ENCODE measurements at places on chromosomes 6 and 20.

GRCh38 chr20:54323227-54323734 is 115.4 kb downstream of the PFDN4 start:
- DNase-seq = no peak

- DNase-seq = no peak
Observed at GRCh38 chr20:6180531-6180930, 57.7 kb upstream of the FERMT1 start.

- peak; percentile 78 for DNase-seq
Observed at GRCh38 chr6:105482227-105482844, 79.5 kb upstream of the PREP start.

- no peak for DNase-seq
Observed at GRCh38 chr6:134328792-134329191, 10.9 kb upstream of the SGK1 start.

DNA sequence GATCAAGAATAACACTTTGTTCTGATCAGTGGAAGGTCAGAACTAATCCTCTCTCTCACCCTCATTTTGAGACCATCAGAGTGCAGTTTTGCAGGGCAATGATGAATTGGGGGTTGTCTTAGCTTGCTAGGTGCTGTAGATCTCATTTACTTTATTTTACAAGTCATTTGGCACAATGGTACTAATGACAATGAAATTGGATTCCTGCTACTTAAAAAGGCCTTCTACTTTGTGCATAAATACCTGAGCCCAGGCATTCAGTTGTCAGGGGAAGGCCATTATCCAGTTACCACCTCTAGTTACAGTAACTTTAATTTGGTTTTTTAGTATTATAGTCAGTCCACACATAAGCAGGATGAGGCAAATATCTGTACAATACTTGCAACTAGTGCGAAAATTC is 240.0 kb downstream of the HDGFL1 start:
- DNase-seq = no peak

- no peak for DNase-seq
Observed at GRCh38 chr6:92114091-92114675, 1305.2 kb downstream of the EPHA7 start.

- no peak for DNase-seq
Observed at GRCh38 chr6:149085557-149085938, 232.0 kb upstream of the TAB2 start.

GRCh38 chr6:166806962-166807757 is 149.2 kb downstream of the RNASET2 start:
- no peak for DNase-seq

- DNase-seq = no peak
Observed at GRCh38 chr6:10719964-10720264, 3.0 kb upstream of the TMEM14C start.

DNA sequence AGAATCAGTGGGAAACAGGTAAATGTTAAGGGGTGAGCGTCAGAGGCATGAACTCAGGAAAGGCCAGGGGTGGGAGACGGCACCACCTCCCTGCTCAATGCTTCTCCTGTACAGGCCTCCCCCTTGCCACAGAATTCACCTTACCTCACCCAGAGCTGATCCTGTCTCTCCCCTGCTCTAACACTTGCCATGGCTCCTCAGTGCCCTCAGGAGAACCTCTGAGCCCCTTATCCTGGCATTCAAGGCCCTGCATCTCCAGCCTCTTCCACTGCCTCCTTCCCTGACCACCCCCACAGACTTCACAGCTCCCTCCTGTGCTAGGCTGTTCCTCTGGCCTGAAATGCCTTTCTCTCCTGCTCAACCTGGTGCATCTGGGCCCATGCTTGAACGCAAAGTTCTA is 33.9 kb downstream of the BPIFB1 start:
- DNase-seq = no peak

DNA sequence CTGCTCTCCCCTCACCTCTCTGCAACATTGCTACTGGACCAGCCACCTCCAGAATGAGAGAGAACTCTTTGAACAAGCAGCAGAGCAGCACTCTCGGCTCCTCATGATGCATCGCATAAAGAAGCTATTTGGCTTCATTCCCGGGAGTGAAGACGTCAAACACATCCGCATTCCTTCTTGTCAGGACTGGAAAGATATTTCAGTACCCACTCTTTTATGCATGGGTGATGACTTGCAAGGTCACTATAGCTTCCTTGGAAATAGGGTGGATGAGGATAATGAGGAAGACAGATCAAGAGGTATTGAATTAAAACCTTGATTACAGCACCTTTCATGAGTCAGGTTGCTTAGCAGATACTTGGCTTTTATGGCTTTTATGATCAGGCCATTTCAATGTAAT is 4.3 kb downstream of the CALHM4 start:
- peak; percentile 95 for DNase-seq

DNA sequence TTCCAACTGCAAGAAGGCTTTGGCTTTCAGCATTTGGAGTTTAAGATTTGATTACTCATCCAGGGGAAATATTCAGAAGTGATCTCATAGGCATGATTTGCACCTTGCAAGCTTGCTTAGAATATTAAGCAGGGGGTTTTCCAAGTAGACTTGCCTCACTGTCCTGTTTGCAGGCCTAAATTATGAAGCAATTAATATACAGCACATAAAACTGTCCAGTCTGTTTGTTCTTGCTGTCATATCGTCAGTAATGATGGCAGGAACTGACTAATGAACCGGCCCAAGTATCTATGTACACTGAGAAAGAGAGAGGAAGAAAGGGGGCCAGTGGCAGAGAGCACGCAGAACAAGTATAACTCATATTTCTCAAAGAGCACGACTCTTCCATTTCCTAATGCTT is 212.5 kb upstream of the SUPT3H start:
- peak; percentile 95 for DNase-seq

DNA sequence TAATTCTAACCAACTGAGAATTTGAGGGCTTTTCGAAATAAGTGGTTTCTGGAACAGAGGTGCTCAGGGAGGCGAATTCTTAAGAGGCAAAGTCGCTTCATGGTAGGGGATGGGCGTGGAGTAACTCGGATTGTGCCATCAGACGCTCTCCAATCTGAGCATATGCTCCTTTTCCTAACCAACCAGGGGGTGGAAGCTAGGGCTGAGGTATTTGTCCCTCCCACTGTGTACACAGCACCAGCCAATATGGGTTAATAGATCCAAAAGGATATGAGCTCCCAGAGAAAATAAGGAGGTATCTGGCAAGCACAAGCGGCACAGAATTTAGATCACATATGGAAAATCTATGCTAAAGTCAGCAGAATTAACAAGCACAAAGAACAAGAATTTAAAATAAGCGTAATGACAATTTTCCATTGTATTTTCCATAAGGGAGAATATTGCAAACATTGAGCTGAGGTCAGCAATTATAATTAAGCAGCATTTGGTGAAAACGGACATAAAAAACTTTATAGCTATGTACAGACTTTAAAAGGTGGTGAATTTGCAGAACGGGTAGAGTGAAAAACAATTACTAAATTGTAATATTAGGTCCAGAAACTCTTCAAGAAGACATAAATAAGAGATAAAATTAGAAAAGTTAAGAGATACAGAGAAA is 55.0 kb upstream of the PHACTR1 start:
- no peak for DNase-seq

DNA sequence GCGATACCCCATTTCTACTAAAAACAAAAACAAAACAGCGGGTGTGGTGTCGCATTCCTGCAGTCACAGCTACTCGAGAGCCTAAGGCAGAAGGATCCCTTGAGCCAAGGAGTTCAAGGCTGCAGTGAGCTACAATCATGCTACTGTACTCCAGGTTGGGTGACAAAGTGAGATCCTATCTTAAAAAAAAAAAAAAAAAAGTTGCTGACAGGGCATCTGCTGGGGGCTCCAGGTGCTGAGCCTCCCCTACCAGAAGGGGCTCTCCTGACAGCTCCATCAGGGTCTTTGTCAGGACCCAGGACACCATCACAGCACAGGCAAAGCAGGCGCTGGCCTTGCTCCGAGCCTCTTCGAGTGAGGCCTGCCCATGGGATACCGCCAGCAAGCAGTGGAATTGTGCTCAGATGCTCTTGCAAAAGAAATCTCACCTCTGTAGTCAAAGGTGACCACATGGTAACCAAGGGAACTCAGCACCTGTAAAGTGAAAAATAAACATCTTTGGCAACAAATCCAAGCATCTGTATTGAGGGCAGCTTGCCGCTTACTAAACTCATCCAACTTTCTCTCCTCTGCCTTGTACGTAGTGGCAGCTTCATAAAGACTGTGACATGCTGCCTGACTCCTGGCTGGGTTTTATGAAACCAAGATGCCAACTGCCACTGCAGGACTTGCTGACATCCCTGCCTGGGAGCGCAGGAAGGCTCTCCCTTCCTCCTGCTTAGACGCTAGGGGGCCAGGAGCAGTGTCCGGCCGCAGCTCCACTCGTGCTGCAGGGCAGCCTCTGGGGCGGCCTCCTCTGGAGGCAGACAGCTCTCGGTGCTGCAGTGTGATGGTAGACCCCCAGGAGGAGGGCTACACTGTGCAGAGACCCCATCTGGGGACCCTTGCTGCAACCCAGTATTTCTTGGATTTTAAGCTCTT is 66.9 kb downstream of the PYGB start:
- no peak for DNase-seq

DNA sequence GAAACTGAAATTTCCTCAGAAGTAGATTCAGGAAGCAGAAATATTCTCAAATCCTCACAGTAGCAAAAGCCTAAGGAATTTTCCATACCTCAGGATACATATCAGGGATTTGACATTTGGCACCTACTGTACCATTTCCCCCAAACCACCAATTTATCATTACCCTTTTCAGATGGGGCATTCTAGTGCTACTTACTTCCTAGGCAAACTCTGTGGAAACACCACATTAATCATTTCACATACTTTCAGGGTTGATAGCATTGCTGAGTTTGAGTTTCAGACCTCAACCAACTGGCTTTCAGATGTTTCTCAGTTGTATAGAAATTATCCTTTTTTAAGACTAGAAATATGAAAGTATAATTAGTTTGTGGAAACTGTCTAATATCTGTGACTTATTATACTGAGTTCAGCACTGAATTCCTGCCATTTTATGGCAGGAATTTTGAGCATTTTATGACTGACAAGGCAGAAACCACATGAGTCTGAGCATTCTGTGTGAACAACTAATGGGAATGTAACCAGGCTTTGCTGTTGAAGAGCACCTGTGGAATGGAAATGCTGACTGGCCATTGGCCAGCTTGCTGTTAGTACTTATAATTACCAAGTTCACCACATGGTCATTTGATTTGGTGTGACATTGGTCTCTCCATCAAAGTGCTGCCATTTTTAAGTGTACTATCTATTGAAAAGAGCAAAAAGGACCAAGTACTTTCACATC is 35.1 kb upstream of the IRAK1BP1 start:
- DNase-seq = no peak

DNA sequence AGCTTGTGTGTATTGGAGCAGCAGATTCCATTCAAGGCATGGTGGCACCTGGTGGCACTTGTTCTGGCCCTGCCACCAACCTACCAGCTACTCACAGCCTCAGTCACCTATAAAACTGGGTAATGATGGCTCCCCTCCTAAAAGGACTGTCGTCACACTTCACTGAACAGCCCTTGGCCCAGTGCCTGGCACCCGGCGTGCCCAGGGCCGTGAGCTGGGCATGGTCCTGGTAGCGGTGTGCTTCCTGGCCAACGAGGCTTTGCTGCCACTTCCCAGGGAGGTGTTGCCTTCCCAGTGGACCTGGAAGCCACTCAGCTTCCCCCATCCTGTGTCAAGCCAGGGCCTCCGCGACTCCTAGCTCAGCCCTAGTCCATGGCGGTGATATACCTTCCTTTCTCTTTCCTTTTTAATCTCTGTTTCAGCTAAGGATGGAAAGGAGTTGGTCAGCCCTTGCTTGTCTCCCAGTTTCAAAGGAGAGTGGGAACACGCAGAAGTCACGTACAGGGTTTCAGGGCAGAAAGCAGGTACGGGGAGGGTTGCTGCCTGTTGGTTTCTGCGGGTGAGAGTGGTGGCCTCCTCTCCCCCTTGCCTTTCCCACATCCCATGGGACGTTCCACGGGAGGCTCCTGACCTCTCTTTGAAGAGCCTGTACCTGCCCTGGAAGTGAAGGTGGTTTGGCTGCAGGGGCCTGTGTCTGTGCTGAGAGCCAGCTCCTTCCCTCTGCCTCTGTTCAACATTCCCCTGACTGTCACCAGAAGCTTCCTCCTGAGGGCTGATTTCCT is 25.5 kb downstream of the ENTPD6 start:
- DNase-seq = no peak

GRCh38 chr6:42313941-42314570 is 96.4 kb upstream of the MRPS10 start:
- no peak for DNase-seq

DNA sequence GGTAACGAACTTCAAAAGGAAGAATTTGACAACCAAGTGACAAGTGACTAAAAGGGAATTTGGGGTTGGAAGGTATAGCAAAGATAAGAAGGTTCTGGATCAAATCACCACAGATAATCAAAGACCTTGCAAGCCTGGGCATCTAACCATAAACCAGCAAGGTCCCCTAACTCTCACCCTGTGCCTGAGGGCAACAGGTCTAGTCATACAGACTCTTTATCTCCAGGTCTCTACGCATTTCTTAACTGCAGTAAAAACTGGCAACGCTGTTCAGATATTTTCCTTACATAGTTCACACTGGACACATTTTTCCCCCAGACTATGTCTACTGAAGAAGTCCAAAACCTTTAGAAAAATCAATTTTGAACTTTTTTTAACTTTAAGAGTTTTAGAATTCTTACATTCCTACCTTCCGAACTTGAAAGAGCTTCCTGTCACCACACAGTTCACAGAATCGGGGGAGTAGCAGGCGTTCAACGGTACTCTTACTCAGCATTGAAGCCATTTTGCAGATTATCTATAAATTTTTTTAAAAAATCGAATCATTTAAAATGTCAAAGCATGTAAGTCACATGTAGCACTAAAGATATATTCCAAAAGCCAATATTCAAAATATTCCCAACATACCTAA is 23.0 kb upstream of the ANKRD60 start:
- DNase-seq = no peak
